ENCODE measurements at places on chromosomes 16 and 17. TPM values are rescaled to one million over a fixed set of nuclear protein-coding genes. Genes with fewer than 3 reads are reported as not detected.

- H3K36me3 ChIP-seq = no peaks in the 10 kb centered on the region
- no peak for DNase-seq
- no peak overlapping the region for H3K4me3 ChIP-seq
- no peaks in the 10 kb centered on the region for H3K27me3 ChIP-seq
- H3K27ac ChIP-seq = no peak overlapping the region
Observed at GRCh38 chr16:27381974-27382855, 19.8 kb upstream of the IL21R start.

DNA sequence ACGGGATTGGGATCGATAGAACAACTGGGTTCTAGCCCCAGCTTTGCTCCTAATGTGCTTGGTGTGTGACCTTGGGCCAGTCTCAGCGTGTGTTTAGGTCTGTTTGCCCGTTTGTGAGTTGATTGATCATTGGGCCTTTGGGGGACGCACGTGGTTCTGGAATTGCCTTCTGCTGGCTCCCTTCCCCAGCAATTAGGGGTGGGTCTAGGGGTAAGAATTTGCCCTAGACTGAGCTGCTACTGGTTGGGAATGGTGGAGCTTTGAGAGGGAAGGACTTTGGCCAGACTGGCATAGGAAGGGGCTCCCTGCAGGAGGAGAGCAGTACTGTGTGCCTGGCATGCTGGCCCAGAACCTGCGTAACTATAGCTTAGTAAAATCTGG is 1.5 kb downstream of the SPNS2 start:
- peaks cover 5% of the 10 kb centered on the region for H3K27me3 ChIP-seq
- DNase-seq = no peak
- no peak overlapping the region for H3K27ac ChIP-seq
- H3K4me3 ChIP-seq = peak overlapping the region; percentile 58
- peaks cover 26% of the 10 kb centered on the region for H3K4me1 ChIP-seq

DNA sequence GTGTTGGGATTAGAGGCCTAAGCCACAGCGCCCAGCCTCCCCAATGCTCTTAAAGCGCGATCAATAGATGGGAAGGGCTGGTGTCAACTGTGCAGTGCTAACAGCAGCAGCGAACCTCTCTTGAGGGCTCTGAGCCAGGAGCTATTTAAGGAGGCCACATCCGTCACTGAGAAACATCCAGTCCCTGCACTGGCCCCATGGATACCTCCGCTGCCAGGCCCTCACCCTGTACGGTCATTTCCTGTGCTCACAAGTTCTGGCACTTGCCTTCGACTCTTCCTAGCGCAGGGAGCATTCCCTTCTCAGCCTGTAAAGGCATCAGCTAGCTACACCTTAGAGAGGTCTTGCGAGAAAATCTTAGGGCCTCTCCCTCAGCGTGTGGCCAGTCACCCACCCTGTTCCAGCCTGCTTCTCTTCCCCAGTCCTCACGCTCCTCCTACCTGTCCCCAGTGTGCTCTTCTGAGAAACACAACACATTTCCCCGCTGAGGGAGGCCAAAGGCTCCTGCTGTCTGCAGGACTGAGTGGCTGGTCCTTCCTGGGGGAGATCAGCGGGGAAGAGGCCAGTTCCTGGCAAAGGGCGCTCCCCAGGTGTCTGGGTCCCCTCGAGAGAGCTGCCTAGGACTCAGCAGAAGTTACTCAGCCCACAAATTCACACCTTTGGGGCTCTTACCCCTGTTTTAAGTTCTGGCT is 28.6 kb downstream of the GTF3C1 start:
- H3K4me3 ChIP-seq = no peak overlapping the region
- no peaks in the 10 kb centered on the region for H3K27me3 ChIP-seq

GRCh38 chr17:4562015-4562969 is 1.9 kb upstream of the GGT6 start:
- no peaks in the 10 kb centered on the region for H3K36me3 ChIP-seq
- DNase-seq = no peak
- H3K27me3 ChIP-seq = no peaks in the 10 kb centered on the region
- no peak overlapping the region for H3K4me3 ChIP-seq
- H3K27ac ChIP-seq = peak overlapping the region; percentile 32

DNA sequence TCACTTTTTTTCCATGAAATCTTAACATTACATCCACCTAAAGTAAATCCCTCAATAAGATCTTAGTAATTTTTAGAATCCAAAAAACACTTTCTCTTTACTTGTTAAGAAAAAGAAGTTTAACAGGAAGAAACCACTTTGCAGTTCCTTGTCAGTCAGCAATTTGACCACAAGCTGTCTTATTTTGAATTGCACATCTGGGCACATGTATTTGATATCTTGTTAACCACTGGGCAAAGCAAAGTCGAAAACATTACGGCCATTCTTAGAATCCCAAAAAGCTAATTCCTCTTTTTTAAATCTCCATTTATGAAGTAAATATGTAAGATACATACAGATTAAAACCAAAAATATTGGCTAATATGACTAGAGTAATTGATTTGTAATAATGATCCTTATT is 1.1 kb downstream of the ABCA10 start:
- no peak overlapping the region for H3K27ac ChIP-seq
- no peak for DNase-seq
- no peaks in the 10 kb centered on the region for H3K4me1 ChIP-seq
- H3K4me3 ChIP-seq = no peak overlapping the region
- H3K36me3 ChIP-seq = no peaks in the 10 kb centered on the region
- no peaks in the 10 kb centered on the region for H3K27me3 ChIP-seq

DNA sequence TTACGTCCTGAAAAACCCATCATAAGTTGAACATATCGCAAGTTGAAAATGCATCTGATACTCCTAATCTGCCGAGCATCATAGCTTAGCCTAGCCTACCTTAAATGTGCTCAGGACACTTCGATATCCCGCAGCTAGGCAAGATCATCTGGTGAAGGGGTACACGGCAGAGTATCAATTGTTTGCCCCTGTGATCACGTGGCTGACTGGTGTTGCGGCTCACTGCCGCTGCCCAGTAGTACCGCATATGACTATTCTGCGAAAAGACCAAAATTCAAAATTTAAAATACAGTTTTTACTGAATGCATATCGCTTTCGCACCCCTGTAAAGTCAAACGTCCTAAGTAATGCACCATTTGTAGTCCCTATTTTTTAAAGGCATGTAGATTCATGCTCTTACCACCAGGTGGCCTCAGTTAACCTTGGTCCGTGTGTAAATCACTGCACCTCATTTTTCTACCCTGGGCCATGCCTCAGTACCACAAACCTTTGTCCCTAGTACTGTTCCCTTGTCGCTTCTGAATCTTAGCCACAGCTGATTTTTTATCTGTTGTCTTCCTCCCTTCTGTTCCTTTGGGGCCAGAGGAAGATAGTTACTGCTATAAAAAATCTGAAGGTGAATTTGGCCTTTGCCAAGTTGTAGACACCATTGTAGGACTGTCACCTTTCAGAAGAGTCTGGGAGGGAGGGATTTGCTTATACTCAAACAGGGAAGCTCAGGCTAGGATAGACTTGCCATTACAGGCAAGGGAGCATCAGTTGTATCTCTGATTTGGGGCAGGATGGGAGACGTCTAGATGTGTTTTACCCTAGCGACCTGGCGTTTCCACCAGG is 34.4 kb downstream of the WWP2 start:
- peak; percentile 54 for DNase-seq
- no peaks in the 10 kb centered on the region for H3K36me3 ChIP-seq
- no peak overlapping the region for H3K27ac ChIP-seq
- no peaks in the 10 kb centered on the region for H3K27me3 ChIP-seq

DNA sequence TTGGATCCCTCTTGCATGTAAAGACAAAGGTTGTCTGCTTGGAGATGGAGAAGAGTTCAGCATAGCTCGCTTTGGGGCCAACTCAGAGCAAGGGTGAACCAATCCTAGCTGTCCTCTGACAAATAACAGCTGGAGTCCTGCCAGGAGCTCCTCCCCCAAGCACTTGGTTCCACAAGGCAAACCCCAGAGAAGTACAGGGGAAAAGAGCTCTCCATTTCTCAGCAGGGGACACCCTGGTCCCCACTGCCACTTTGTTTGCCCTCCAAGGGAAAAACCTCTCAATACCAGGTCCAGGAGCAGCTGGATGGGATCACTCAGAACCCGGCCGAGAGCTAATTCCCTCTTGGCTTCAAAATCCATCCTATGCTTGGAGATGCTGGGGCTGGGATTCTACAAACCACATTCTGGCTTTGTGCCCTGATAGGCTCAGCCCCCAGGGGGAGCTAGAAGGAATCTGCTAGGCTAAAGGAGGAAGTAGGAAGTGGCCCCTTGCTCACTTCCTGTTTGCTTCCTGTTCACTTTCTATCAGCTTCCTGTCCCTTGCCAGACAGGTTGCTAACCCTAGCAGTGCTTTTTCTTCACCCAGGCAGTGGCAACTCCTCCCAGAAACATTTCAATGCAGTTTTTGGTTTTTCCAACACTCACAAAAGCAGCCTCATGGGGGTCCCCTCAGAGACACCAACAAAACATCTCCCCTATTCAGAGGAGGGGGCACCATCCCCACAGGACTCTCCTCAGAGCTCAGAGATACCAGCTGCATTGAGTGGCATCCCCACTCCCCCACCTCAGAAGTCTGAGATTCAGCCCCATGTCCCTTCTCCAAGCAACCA is 30.7 kb downstream of the CDRT4 start:
- DNase-seq = no peak
- no peaks in the 10 kb centered on the region for H3K27me3 ChIP-seq
- H3K27ac ChIP-seq = peak overlapping the region; percentile 41
- no peaks in the 10 kb centered on the region for H3K36me3 ChIP-seq

DNA sequence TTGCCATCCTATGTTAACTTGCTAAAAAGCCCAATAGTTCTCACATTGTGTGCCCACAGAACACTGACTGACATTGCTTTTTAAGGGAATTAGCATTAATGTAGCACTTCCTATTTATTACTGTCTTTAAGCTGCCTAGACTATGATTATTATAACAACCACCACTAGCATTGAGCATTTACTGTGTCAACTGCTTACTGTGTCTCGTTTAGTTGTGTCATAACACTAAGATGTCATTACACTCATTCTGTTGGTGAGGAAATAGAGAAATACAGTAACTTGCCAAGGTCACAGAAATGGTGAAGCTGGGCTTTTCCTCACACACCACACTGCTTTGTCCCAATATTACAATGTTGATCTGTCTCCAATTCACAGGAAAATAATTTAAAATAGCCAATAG is 30.2 kb downstream of the TRIM25 start:
- H3K4me1 ChIP-seq = no peaks in the 10 kb centered on the region
- no peak overlapping the region for H3K27ac ChIP-seq
- DNase-seq = no peak
- no peak overlapping the region for H3K4me3 ChIP-seq
- H3K27me3 ChIP-seq = no peaks in the 10 kb centered on the region

Gene ITGAD
- 0.13 TPM for total RNA-seq

DNA sequence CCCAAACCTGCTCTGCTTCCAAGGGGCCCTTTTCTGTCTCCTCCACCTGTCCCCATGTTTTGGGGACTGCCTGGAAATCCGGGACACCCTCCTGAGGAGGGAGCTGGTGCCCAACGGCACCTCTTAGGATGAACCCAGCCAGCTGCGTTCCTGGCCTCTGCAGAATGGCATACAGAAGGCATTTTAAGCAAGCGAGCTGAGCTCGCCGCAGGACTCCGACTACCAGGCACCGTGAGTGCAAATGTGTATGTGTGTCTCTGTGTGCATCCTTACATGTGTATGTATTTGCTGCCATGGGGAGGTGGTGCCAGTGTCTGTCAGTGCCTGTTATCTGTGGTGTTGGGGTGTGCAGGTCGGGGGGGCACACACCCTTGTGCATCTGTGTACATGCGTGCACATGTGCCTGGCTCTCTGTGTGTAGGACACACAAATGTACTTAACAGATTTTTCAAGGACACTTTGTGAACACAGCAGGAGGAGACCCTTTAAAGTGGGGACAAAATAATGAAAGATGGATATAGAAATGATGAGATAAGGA is 39.3 kb downstream of the ABAT start:
- no peaks in the 10 kb centered on the region for H3K36me3 ChIP-seq
- no peaks in the 10 kb centered on the region for H3K27me3 ChIP-seq
- DNase-seq = no peak
- H3K27ac ChIP-seq = no peak overlapping the region

Gene CDH5
- total RNA-seq = 41.3 TPM

Gene CES3
- total RNA-seq = 2.1 TPM

GRCh38 chr16:75647112-75647491 is 363 bp downstream of the KARS1 start:
- peaks cover 8% of the 10 kb centered on the region for H3K4me1 ChIP-seq
- H3K36me3 ChIP-seq = peaks cover 5% of the 10 kb centered on the region
- H3K27ac ChIP-seq = peak overlapping the region; percentile 95
- H3K27me3 ChIP-seq = no peaks in the 10 kb centered on the region
- no peak for DNase-seq

DNA sequence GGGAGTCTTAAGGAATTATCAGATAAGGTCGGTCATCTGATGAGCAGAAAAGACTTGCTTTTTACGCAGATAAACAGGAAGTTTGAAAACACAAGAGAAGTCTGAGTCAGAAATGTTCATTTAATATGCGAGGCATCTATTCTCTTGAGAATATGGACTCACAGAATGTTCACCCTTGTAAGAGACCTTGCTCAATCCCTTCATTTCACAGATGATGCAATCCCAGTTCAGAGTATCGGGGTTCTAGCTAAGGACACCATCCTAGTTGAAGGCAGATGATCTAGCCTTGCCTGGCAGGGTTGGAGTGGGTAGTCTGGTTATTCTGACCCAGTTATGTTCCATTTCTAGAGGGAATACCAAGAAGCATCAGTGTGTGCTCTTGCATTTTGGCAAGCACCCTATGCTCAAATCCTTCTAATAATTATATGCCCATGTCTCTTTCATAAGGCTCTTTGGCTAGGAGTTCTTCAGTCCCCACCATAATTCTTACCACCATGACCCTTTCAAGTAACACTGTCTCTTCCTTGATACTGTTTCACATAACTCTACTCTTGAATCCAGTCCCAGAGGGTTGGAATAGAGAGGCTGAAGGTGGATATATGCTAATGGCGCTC is 42.5 kb downstream of the YPEL2 start:
- no peak overlapping the region for H3K4me3 ChIP-seq
- H3K4me1 ChIP-seq = peaks cover 19% of the 10 kb centered on the region
- H3K36me3 ChIP-seq = no peaks in the 10 kb centered on the region
- H3K27ac ChIP-seq = peak overlapping the region; percentile 97
- no peaks in the 10 kb centered on the region for H3K27me3 ChIP-seq
- DNase-seq = no peak

- H3K27ac ChIP-seq = peak overlapping the region; percentile 92
- no peaks in the 10 kb centered on the region for H3K4me1 ChIP-seq
- peaks cover 4% of the 10 kb centered on the region for H3K36me3 ChIP-seq
Observed at GRCh38 chr17:75289832-75290337, 652 bp upstream of the SLC25A19 start.

Gene ZFP3
- 10.0 TPM for total RNA-seq

DNA sequence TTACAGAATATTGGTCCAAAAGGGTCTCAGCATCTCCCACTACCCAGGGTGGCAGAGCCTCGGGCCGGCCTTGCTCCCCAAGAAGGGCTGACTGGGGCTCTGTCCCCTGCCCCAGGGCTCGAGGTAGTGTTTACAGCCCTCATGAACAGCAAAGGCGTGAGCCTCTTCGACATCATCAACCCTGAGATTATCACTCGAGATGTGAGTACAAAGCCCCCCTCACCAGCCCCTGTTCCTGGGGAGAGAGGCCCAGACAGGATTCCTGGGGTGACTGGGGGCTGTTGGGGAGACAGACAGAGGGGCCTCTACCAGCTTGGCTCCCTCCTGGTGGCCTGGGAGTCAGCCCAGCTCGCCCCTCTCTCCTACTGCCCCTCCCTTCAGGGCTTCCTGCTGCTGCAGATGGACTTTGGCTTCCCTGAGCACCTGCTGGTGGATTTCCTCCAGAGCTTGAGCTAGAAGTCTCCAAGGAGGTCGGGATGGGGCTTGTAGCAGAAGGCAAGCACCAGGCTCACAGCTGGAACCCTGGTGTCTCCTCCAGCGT is 6.1 kb upstream of the NLRC5 start:
- no peaks in the 10 kb centered on the region for H3K36me3 ChIP-seq
- no peak overlapping the region for H3K27ac ChIP-seq
- no peak overlapping the region for H3K4me3 ChIP-seq
- H3K27me3 ChIP-seq = no peaks in the 10 kb centered on the region
- H3K4me1 ChIP-seq = no peaks in the 10 kb centered on the region

All from kidney (tissue), 22 donors.